CD4-positive, alpha-beta T cell treated with Interleukin-4 for 1 hour (primary cell): ENCODE measurements at places on chromosomes 12 and 14.

DNA sequence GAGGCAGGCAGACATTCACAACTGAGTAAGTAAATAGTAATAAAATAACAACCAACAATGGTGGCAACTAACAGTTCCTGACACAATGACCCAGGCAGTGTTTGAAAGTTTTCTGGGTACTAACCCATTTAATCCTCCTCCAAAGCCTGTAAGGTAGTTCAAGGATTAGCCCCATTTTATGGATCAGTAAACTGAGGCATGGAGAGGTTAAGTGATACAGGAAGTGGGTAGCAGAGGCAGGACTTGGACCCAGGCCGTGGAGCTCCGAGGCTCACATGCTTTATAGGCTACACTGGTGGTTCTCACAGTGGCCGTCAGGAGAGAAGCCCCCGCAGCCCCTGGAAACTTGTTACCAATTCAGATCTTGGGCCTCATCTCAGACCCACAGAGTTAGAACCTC lies 17.5 kb downstream of the CRACR2A start:
- no peak for DNase-seq

DNA sequence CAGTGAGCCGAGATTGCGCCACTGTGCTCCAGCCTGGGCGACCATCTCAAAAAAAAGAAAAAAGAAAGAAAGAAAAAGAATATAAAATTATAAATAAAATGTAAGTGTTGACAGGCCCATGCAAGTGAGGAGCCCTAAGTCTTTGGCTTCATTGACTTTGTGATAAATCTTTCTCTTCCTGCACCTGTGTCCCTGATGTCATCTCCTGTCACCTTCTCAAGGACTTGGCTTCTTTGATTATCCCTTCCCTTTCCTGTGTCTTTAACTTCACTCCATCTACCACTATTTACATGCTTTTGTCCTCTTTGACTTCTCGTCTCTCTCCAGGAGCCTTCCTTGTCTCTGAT lies 33.6 kb upstream of the WNK1 start:
- no peak for DNase-seq

- DNase-seq, result no peak
Observed at GRCh38 chr14:71411738-71412137, 504.5 kb downstream of the PCNX1 start.

GRCh38 chr12:41512497-41512896 lies 324.4 kb downstream of the PDZRN4 start:
- no peak for DNase-seq
